CD4-positive, alpha-beta memory T cell (primary cell): ENCODE measurements at places on chromosomes 12 and 14. TPM values are rescaled to one million over a fixed set of nuclear protein-coding genes. Genes with fewer than 3 reads are reported as not detected.
A peak's percentile ranks its signal among the peaks of the same experiment; 100 is the strongest.

DNA sequence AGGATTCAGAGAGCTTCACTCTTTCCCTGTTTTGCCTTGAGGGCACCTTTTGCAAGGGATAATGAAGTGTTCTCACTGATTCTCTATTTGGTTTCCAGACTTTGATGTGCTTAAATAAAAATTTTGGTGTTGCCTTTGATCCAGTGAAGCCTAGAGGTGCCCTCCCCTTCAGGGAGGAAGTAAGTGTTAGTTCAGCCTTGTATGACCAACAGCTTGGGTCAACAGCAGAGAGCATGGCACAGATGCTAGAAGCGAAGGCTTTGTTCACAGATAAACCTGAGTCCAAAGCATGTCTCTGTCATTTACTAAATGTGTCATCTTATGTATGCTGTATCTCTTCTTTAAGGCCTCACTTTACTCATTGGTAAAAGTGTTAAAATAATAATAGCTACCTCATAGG is 52.8 kb upstream of the STXBP6 start:
- H3K4me3 ChIP-seq: no peak overlapping the region
- no peaks in the 10 kb centered on the region for H3K4me1 ChIP-seq
- H3K27me3 ChIP-seq: no peaks in the 10 kb centered on the region
- DNase-seq: no peak

DNA sequence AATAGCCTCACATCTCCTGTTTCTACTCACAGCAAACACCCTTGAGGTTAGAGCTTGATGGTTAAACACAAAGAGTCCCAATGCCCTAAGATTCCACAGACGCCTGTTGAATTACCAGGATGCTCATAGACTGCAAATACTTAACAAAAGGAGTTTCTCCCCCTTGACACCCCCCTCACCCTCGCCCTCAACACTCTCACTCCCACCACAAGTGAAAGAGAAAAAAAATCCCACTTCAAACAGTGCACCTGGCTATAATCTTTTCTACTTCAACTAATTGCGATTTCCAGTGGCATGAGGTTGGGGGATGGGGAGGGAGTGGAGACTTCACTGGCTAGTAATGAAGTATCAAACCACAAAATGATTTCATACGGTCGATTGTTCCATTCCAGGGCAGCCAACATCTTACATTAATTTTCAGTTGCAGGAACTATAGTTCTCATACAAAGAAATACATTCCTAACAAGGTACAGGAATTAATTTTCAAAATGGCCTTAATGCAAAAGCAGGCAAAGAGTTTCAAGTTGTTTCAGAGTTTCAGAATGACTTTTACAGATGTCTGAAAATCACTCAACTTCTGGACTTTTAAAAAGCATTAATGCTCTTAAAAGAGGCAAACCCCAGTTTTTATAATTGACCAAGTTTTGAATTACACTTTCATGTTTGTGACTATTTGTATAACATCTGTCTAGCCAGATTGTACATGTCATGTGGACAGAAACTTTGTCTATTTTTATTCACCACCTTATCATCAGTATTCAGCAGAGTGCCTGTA is 390.7 kb downstream of the C12orf75 start:
- no peak for DNase-seq
- no peak overlapping the region for H3K4me3 ChIP-seq
- no peaks in the 10 kb centered on the region for H3K27me3 ChIP-seq
- no peaks in the 10 kb centered on the region for H3K36me3 ChIP-seq

GRCh38 chr12:61538951-61539350 is 721.3 kb upstream of the USP15 start:
- H3K36me3 ChIP-seq: no peaks in the 10 kb centered on the region
- H3K27me3 ChIP-seq: no peaks in the 10 kb centered on the region

DNA sequence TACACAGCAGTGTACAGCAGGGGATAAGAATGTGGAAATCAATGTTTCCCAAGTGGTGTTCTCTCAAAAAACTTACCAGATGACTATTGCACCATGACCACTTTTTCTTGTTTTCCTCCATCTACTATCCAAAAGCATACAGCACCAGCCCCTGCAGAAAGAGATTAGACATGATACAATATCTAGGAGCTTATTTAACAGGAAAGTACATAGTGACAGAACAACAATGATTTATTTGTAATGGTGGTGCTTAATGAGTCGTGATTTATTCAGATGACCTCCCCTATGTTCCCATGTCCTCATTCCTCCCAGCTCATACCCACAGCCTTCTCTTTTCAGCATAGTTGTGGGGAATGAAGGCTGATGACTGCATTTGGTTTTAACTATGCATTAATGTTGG is 413.6 kb downstream of the BTG1 start:
- no peaks in the 10 kb centered on the region for H3K4me1 ChIP-seq
- H3K27me3 ChIP-seq: no peaks in the 10 kb centered on the region
- no peak overlapping the region for H3K27ac ChIP-seq

- no peak for DNase-seq
- no peaks in the 10 kb centered on the region for H3K36me3 ChIP-seq
- peaks cover 75% of the 10 kb centered on the region for H3K4me1 ChIP-seq
- H3K27ac ChIP-seq: peak overlapping the region; percentile 5
Observed at GRCh38 chr12:110312581-110313360, 31.7 kb downstream of the ATP2A2 start.

PGF gene
- not detected for total RNA-seq

SPIC gene
- not detected for total RNA-seq

DNA sequence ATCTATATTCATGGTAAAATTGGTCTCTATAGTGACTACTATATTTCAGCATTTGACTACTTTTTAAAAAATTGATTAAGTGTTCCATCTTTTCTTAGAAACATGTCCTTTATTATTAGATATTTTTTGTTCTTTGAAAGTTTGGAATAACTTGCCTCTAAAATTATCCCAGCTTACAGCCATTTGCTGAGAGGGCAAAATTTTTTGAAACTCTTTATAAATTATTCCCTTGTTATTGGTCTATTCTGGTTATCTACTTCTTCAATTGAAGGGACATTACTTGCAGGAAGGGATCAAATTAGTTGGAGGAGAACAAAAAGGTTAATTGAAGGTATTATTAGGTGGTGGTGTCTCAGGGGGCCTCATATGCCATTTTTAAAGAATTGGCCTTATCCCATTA is 184.1 kb downstream of the TTC6 start:
- DNase-seq: no peak
- H3K36me3 ChIP-seq: no peaks in the 10 kb centered on the region
- H3K27ac ChIP-seq: no peak overlapping the region
- H3K27me3 ChIP-seq: no peaks in the 10 kb centered on the region
- no peak overlapping the region for H3K4me3 ChIP-seq
